ENCODE measurements at places on chromosomes 12 and 14.
A peak's percentile ranks its signal among the peaks of the same experiment; 100 is the strongest.

- H3K27ac ChIP-seq = peak overlapping the region; percentile 94
- no peaks in the 10 kb centered on the region for H3K27me3 ChIP-seq
- H3K4me1 ChIP-seq = peaks cover 38% of the 10 kb centered on the region
These were observed 831 bp upstream of the BTBD7 start for GRCh38 chr14:93333631-93334103.

DNA sequence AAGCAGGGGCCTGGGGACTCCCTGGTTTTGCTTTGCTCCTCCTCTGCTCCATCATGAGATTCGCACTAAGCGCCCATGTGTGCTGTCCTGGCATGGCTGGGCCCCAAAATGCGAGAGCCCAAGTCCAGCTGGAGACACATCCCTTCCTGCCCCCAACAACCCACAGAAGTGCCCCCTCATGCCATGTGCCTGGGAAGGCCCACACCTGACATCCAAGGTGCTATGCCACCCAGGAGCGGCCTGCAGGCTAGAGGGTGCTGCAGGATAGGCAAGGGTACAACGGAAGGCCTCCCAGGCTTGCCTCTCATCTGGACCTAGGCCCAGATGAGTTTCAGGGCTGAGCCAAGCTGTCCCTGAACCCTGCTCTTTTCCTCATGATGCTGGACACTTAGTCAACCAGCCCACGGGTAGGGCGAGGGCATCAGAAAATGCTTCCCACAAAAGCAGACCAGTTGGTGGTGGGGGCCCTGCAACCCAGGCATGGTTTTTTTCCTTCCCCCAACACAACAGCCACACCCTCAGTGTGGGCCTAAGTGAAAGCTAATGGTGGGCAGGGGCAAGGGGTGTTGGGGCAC is 13.2 kb upstream of the KRT80 start:
- peaks cover 7% of the 10 kb centered on the region for H3K4me1 ChIP-seq
- H3K27me3 ChIP-seq = peaks cover 21% of the 10 kb centered on the region
- H3K4me3 ChIP-seq = no peak overlapping the region
- no peaks in the 10 kb centered on the region for H3K36me3 ChIP-seq
- no peak for DNase-seq

DNA sequence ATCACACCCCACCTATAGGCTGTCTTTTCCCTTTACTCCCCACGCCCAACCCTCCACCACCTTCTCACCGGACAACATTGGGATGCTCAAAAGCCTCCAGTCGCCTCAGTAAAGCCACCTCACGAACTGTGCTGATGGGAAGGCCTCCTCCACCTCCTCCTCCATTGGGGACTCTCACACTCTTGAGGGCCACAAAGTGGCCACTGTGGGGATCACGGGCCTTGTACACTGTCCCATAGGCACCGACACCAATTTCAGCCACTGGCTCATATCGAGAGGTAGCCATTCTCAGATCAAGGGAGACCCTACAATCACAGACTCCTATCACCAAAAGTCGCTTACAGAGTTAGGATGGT is 700 bp downstream of the CDK4 start:
- H3K4me3 ChIP-seq = peak overlapping the region; percentile 96
- H3K27ac ChIP-seq = peak overlapping the region; percentile 97
- DNase-seq = no peak
- H3K27me3 ChIP-seq = no peaks in the 10 kb centered on the region
- H3K4me1 ChIP-seq = peaks cover 53% of the 10 kb centered on the region

DNA sequence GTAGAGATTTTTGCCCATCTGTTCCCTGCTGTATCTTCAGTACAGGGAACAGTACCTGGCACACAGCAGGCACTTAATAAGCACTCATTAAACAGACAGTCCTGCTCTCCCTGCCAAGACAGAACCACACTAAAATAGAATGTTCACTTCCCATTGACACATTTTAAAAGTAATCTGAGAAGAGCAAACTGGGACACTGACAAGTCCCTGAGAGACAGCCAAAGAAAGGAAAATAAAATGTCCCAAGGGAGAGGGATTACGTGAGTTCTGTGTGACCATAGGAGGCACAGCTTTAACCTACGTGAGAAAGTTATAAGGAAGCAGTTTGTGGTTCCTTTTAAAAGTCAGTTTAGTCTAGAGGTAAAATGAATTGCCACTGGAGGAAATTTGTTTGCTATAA is 43.9 kb upstream of the SYCP3 start:
- no peak overlapping the region for H3K4me3 ChIP-seq
- DNase-seq = no peak
- peaks cover 48% of the 10 kb centered on the region for H3K36me3 ChIP-seq
- H3K4me1 ChIP-seq = peaks cover 31% of the 10 kb centered on the region
- no peaks in the 10 kb centered on the region for H3K27me3 ChIP-seq

- no peaks in the 10 kb centered on the region for H3K27me3 ChIP-seq
- H3K4me1 ChIP-seq = no peaks in the 10 kb centered on the region
- no peak overlapping the region for H3K27ac ChIP-seq
- H3K36me3 ChIP-seq = no peaks in the 10 kb centered on the region
These were observed 89.1 kb downstream of the ADGRD1 start for GRCh38 chr12:131042834-131043245.

DNA sequence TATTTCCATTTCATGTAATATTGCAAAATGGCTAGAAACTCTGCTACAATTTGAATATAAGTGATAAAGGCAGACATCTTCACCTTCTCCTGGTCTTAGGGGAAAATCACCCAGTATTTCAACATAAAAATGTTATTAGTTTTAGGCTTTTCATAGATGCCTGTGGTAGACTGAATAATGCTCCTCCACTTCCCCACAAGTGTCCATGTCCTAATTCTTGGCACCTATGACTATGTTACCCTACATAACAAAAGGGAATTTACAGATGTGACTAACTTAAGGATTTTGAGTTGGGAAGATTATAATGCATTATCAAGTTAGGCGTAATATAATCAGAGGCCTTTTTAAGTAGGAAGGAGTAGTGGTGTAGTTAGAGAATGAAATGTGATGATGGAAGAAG is 196.4 kb downstream of the TMTC3 start:
- no peak overlapping the region for H3K4me3 ChIP-seq
- no peaks in the 10 kb centered on the region for H3K36me3 ChIP-seq
- H3K27me3 ChIP-seq = peaks cover 2% of the 10 kb centered on the region
- H3K4me1 ChIP-seq = no peaks in the 10 kb centered on the region

- H3K4me3 ChIP-seq = no peak overlapping the region
- H3K27me3 ChIP-seq = no peaks in the 10 kb centered on the region
- no peaks in the 10 kb centered on the region for H3K4me1 ChIP-seq
- H3K36me3 ChIP-seq = no peaks in the 10 kb centered on the region
These were observed 98.8 kb downstream of the AKAP6 start for GRCh38 chr14:32427726-32428528.

DNA sequence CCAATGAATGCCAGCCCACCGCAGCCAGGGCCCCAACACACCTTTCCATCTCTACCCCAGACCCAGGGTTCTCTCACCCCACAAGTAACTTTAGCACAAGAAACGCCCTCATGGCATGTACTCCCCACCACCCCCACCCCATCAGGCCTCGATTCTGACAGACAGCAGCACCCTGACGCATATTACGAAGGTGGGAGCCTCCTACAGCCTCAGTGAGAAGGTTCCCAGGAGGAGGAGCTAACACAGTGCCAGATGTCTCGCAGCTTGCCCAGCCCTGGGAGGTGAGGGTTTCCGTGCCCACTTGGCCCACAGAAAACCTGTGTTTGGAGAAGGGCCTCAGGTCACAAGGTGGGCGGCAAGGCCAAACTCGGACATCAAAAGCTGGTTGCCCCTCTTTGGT is 32.4 kb downstream of the CCDC88C start:
- DNase-seq = no peak
- peaks cover 71% of the 10 kb centered on the region for H3K4me1 ChIP-seq
- no peak overlapping the region for H3K27ac ChIP-seq
- peaks cover 15% of the 10 kb centered on the region for H3K36me3 ChIP-seq
- no peak overlapping the region for H3K4me3 ChIP-seq

- no peaks in the 10 kb centered on the region for H3K4me1 ChIP-seq
- no peaks in the 10 kb centered on the region for H3K36me3 ChIP-seq
- no peaks in the 10 kb centered on the region for H3K27me3 ChIP-seq
- no peak overlapping the region for H3K27ac ChIP-seq
- H3K4me3 ChIP-seq = no peak overlapping the region
These were observed 694.8 kb upstream of the MIS18BP1 start for GRCh38 chr14:45947830-45948229.

GRCh38 chr14:94707494-94707893 is 62.4 kb downstream of the GSC start:
- no peak for DNase-seq
- no peaks in the 10 kb centered on the region for H3K4me1 ChIP-seq
- no peak overlapping the region for H3K27ac ChIP-seq
- no peaks in the 10 kb centered on the region for H3K36me3 ChIP-seq

DNA sequence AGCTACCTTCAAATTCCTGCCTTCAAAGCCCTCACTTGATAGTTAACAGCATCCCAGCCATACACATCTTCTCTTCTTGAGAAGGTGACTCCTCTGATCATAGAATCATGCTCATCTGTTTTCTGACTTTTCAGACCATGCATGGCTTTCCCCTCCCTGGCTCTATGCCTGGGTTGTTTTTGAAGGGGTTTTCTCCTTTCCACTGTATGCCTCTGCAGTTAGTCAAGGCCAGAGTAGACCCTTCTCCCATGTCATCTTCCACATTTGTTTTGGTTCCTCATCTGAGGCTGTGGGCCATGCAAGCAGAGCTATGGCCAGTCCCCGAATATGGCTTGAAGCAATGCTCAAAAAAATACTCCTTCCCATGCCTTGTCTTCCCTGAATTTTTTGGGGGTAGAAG is 14.3 kb upstream of the MCRS1 start:
- H3K4me1 ChIP-seq = peaks cover 19% of the 10 kb centered on the region
- H3K4me3 ChIP-seq = no peak overlapping the region
- H3K27ac ChIP-seq = peak overlapping the region; percentile 1
- DNase-seq = no peak
- H3K36me3 ChIP-seq = peaks cover 11% of the 10 kb centered on the region
- no peaks in the 10 kb centered on the region for H3K27me3 ChIP-seq

GRCh38 chr12:77584860-77585259 is 245.8 kb upstream of the NAV3 start:
- DNase-seq = no peak
- H3K4me3 ChIP-seq = no peak overlapping the region
- H3K4me1 ChIP-seq = no peaks in the 10 kb centered on the region
- no peaks in the 10 kb centered on the region for H3K27me3 ChIP-seq
- H3K27ac ChIP-seq = no peak overlapping the region
- H3K36me3 ChIP-seq = no peaks in the 10 kb centered on the region

- H3K4me1 ChIP-seq = no peaks in the 10 kb centered on the region
- H3K4me3 ChIP-seq = no peak overlapping the region
- no peak for DNase-seq
- no peaks in the 10 kb centered on the region for H3K36me3 ChIP-seq
- no peaks in the 10 kb centered on the region for H3K27me3 ChIP-seq
These were observed 407.9 kb upstream of the ATXN7L3B start for GRCh38 chr12:74129702-74130101.

DNA sequence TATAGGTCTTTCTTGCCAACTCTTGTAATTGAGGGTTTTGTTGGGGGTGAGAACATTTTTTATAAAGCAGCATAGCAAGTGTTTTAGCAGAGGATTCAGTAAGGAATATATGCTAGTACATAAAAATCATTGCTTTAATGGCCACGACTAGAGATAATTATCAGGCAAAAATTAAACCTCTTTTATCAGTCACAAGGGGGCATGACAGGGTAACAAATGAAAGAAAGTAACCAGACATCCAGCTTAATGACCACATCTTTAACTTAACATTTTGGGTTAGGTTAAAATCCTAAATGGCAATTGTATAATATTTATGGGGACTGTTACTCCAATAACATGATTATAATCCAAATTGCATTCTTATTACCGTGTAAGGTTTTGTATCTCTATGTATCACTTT is 119.6 kb downstream of the LRRIQ1 start:
- DNase-seq = no peak
- H3K27ac ChIP-seq = no peak overlapping the region
- H3K27me3 ChIP-seq = no peaks in the 10 kb centered on the region
- H3K4me3 ChIP-seq = no peak overlapping the region
- no peaks in the 10 kb centered on the region for H3K4me1 ChIP-seq

DNA sequence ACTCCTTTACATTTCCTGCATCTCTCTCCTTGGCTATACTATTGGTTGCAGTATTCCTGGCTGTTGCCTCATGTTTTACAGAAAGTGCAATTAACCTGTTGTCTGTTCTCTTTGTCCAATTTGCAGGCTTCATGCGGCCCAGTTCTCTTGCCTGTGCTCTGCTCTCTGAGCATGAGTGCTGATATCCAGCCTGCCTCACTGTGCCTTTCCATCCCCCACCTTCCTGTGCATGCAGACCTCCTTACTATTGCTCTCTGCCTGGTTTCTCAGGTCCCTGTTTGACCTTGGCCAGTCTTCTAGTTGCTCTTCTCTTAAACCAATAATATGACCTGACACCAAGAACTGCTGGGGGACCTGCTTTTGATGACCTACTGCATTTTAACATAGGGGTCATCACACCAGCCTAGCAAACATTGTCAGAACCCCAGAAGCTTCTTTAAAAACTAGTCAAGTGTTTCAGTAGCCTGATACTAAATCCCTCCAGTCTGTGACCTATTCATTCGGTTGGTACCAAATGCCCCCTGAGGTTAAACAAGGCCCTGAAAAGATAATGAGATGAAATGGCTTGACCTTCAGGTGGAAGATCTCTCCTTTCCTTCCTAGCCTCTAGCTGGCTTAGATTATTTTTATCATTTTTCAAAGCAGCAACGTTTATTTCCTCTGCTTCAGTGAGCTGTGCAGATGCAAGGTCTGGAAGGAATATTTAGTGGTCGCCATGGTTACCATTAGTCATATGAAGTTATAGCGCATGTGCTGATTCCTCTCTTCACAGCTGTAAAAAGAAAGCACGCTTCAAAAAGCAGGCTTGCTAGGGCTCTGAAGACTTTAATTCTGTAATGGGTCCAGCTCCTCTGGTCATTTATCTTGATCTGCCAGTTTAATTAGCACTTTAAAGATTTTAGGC is 216.5 kb downstream of the PHLDA1 start:
- no peak overlapping the region for H3K27ac ChIP-seq
- H3K4me1 ChIP-seq = peaks cover 13% of the 10 kb centered on the region
- no peaks in the 10 kb centered on the region for H3K36me3 ChIP-seq
- no peak overlapping the region for H3K4me3 ChIP-seq

DNA sequence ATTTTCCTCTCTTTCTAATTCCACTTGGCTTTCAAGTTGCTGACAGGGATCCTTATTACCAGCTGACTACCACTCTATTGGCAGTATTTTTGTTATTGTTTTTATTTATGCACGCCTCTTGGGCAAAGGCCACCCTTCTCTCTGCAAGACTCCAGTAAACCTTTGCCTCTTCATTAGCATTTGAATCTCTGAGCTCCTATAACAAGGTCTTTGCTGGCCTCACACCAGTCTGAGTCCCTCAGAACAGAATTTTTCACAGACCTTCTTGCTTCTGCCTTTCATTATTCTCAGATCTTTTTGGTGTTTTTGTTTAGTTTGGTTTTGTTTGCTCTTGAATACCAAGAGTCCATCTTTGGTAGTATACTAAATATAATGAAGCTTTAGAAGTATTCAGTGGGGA is 145.9 kb downstream of the PDZRN4 start:
- H3K4me1 ChIP-seq = no peaks in the 10 kb centered on the region
- no peak overlapping the region for H3K4me3 ChIP-seq
- H3K36me3 ChIP-seq = no peaks in the 10 kb centered on the region
- H3K27me3 ChIP-seq = no peaks in the 10 kb centered on the region

- H3K4me3 ChIP-seq = no peak overlapping the region
- H3K27me3 ChIP-seq = no peaks in the 10 kb centered on the region
- no peak for DNase-seq
These were observed 1815.8 kb upstream of the FLRT2 start for GRCh38 chr14:83714151-83714550.

GRCh38 chr12:106062693-106063092 is 76.1 kb downstream of the NUAK1 start:
- no peaks in the 10 kb centered on the region for H3K36me3 ChIP-seq
- H3K27ac ChIP-seq = no peak overlapping the region
- no peak for DNase-seq
- H3K27me3 ChIP-seq = peaks cover 4% of the 10 kb centered on the region
- no peak overlapping the region for H3K4me3 ChIP-seq
- H3K4me1 ChIP-seq = no peaks in the 10 kb centered on the region

Data from activated CD4-positive, alpha-beta T cell treated with anti-CD3 and anti-CD28 coated beads, Interleukin-2, amount 10 ng/mL, durations not matched to agents 24 days and 14 days (primary cell).